ENCODE measurements at places on chromosomes 12 and 14.

GRCh38 chr12:13032164-13032563, 12.0 kb upstream of the FAM234B start:
- DNase-seq = no peak

- DNase-seq = no peak
Observed at GRCh38 chr12:107165581-107165980, 72.2 kb upstream of the CRY1 start.

GRCh38 chr12:92462049-92462448, 240.7 kb upstream of the PLEKHG7 start:
- no peak for DNase-seq

- no peak for DNase-seq
Observed at GRCh38 chr12:93704122-93704521, 26.9 kb downstream of the CRADD start.

- DNase-seq = no peak
Observed at GRCh38 chr12:131606218-131606901, 104.5 kb upstream of the SFSWAP start.
